ENCODE measurements at places on chromosomes 12 and 14. TPM values are rescaled to one million over a fixed set of nuclear protein-coding genes. Genes with fewer than 3 reads are reported as not detected.

The CFAP54 gene
- 1.0 TPM for polyA plus RNA-seq

The AQP5 gene
- not detected for polyA plus RNA-seq

The PTGER2 gene
- polyA plus RNA-seq = 0.17 TPM

The SERPINA9 gene
- polyA plus RNA-seq = not detected

The P2RX2 gene
- polyA plus RNA-seq = not detected

GRCh38 chr12:20567413-20567812 lies 127.7 kb upstream of the SLCO1C1 start:
- DNase-seq = no peak

- DNase-seq = no peak
These were observed 335.7 kb downstream of the RPS29 start for GRCh38 chr14:49250517-49250916.

GRCh38 chr14:49905989-49906388 lies 13.1 kb downstream of the ARF6 start:
- DNase-seq = no peak

DNA sequence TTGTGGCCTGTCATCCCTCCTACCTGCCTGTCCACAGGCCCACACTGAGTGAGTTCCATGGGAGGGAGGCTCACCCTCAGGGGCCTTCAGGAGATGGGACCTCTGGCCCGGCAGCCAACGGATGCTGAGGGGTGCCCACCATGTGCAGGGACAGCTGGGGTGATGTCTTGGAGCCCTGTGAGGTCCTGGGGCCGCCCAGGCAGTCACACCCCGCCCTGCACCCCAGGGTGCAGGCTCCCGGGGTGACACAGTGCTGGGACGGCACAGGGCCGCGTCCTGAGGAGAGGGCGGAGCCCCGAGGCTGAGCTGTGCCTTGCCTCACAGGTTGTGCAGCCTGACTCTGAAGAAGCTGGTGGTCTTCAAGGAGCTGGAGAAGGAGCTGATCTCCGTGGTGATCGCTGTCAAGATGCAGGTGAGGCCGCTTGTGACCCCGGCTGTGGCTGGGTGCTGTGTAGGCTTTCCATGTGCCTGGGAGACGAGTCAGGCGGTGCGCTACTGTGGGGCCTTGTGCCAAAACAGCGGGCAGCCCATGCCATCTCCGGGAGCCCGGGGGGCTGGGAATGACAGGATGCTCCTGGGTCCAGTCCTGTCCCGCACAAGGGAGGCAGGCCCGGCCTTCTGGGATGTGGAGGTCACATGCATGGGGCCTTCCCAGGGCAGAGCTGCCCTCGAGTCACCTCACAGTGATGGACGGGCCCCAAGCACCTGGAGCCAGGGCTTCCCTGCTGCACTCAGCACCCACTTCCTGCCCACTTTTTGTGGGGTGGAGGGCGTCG lies 33.8 kb downstream of the PACS2 start:
- DNase-seq = no peak

DNA sequence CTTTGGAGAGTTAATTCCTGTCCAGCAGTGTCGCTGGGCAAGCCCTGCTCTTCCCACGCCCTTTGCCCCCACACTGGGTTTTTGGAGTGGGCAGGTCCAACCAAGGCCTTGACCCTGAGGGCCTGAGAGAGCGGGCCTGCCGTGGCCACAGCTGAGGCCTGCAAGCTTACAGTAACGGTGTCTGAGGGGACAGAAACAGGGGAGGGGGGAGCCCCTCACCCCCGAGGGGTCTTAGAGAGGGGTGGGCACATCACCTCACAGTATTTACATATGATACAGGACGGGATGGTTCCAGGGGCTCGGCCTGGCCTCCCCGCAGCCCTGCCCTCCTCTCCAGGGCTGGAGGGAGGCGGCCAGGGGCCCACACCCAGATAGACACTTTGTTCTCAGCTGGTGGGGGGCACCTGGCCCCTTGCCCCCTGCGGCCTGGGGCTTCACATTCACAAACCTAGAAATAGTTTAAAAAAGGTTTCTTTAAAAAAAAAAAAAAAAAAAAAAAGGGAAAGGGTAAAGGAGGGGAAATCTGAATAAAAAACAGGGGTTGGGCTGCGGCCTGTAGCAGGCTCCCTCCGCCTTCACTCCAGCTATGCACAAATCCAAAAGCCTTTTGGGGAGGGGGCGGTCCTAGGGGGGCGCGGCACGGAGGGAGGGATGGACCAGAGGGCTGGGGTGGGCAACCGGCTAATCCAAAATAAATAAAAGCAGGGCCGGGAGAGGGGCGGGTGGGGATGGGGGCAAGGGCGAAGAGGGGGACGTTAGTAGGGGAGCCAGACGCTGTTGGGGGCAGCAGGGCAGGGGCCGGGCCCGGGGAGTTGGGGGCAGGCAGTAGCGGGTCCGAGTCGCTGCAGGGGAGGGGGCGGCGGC lies 14.8 kb upstream of the PLA2G1B start:
- no peak for DNase-seq

DNA sequence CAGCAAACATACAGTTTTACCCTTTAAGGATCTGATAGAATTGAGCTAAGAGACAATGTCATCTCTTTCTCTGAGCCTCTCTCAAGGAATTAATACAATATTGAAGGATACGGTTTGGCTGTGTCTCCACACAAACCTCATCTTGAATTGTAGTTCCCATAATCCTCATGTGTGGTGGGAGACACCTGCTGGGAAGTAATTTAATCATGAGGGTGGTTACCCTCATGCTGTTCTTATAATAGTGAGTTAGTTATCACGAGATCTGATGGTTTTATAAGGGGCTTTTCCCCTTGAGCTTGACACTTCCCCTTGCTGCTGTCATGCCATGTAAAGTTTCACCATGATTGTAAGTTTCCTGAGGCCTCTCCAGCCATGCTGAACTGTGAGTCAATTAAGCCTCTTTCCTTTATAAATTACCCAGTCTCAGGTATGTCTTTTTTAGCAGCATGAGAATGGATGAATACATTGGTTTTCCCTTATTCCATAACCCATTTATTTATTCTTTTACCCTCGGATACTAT lies 47.6 kb downstream of the TMEM30B start:
- no peak for DNase-seq

All from GM12878 (cell line).